ENCODE measurements at places on chromosomes 7 and 10.

DNA sequence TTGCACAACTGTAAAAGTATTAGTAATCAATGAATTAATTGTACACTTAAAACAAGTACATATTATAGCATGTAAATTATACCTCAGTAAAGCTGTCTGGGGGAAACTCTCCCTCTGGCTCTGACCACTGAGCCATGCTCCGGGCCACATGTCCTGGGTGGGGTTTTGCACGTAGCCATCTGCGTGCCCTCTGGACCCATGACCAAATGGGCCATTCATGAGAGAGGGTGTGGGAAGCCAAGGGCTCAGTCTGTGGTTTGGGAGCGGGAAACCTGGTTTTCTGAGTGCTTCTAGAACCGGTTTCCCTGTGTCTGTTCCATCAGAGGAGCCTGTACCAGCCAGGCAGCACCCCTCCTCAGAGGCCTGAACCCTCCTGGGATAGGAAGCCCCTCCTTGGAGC lies 143.2 kb downstream of the SH3PXD2A start:
- DNase-seq = no peak

DNA sequence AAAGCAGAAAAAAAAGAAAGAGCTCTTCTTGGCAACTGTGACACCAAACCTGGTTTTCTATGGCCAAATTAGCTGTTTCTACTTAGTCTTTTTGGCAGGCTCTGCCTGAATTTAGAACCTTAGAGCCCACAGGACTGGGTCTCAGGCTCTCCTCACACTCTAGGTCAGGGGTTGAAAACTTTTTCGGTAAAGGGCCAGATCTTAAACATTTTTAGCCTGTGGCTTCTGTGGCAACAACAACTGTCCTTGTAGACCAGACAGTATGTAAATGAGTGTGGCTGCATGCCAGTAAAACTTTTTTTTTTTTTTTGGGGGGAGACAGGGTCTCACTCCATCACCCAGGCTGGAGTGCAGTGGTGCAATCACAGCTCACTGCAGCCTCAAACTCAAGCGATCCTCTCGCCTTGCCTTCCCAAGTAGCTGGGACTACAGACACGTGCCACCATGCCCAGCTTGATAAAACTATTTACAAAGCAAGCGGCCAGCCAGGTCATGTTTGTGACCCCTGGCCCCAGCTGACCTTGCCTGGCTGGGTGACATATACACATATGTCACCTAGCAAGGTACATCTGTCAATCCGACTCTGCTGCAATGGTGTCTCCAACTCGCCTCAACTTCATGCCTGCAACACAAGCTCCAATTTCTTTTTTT lies 17.4 kb downstream of the KPNA7 start:
- DNase-seq = no peak

- DNase-seq = no peak
Observed at GRCh38 chr10:17406036-17406834, 48.2 kb downstream of the ST8SIA6 start.

DNA sequence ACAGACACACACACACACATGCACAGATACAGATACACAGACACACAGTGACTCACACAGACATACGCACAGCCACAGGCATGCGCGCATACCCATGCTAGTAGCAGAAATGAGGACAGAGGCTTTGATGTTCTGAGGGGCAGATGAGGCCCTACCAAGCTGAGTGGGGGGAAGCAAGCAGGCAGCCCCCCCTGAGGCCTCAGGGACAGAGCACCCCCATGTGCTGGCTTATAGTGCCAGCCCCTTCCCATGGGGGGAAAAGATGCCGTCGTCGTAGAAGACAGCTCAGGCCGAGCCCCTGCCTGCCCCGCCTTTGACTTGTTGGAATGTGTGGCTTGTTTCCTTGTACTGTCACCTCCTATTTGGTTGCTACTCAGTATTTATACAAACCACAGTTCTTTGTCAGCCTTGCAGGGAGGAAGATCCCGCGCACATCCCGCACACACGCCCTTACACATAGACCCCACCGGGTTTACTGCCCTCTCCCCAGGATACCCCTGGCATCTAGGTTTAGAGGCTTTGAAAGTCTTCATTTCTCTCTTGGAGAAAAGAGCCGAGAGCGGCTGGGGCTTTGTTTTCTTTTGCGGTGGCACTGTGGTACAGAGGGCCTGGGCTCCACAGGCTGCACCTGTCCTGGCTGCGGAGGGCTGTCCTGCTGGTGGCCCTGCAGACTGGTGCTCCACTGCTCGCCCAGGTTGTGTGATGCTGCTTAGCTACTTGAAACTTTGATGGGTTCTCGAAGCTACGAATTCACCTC lies 112.5 kb downstream of the DOCK1 start:
- no peak for DNase-seq

DNA sequence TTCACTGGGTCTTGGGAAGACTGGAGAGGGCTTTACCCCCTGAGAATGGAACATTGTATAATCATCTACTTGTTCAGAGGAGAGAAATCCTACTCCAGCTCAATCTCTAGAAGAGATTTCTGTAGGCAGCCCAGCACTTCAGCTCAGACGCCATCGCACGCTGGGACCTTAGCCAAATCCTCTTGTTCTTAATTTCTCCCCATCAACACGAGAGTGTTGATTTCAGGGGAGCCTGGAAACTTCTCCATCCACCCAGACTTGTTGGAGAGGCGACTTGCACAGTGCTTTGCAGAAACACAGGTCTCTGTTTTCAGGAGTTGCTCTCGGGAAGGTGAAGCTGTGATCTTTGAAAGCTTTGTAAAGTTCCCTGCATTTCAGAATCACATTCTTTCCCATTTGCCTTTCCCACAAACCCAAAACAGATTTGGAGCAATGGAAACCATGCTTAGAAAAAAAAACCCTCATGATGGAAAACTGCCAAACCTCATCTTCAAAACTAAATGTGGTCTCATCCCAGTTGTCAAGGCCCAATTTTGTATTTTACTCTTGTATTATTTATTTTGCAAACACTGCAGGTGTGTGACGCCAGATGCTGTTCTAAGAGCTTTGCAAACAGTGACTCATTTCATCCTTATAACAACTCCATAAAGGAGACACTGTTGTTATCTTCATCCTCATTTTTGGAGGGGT lies 60.9 kb downstream of the CALML3 start:
- DNase-seq = peak; percentile 76

DNA sequence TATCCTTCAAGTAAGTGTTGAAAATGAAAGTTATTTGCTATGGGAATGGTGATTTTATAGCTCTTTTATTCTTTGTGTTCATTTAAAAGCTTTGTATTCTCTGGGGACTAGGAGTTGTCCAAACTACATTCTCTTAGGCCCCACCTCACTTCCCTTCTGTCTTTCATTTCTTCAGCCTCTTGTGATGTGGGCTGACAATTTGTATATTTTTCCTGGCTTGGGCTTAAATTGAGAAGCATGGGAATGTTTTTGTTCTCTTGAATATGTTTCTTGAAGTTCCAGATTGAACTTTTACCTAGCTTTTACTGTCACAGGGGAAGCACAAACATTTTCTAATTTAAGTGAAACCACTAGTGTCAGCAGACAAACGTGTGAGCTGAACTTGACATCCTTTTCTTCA lies 27.9 kb downstream of the BBS9 start:
- DNase-seq = no peak

DNA sequence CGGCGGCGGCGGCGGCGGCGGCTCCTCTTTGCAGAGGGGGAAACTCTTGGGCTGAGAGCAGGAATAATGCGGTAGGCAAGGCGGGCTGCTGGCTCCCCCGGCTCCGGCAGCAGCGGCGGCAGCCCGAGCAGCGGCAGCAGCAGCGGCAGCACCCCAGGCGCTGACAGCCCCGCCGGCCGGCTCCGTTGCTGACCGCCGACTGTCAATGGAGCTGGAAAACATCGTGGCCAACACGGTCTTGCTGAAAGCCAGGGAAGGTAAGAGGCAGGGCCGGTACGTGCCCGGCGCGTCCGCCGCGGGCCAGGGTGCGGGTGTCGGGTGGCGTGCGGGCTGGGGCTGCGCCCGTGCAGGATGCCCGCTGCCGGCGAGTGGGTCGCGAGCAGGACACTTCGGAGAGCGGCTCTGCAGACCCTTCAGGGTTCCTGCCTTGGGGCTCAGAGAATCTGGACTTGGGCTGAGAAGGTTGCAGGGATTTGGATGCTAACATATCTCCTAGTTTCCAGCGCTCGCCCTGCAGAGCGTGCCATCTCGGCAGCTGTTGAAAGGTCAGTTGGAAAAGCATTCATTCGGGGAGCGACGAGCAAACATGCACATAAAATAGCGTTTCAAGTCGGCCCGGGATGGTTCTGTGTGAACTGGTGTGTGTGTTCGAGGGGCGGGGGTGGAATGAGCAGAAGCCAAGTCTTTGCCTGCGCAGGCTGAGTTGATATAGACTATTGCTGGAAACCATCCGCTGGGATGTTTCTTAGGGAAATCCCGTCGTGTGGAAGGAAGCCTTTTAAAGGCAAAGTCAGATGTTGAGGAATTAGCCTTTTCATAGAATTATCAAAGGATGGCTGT lies 562 bp downstream of the GRK5 start:
- peak; percentile 51 for DNase-seq

GRCh38 chr7:1586827-1587705 lies 17.2 kb upstream of the PSMG3 start:
- DNase-seq = no peak

DNA sequence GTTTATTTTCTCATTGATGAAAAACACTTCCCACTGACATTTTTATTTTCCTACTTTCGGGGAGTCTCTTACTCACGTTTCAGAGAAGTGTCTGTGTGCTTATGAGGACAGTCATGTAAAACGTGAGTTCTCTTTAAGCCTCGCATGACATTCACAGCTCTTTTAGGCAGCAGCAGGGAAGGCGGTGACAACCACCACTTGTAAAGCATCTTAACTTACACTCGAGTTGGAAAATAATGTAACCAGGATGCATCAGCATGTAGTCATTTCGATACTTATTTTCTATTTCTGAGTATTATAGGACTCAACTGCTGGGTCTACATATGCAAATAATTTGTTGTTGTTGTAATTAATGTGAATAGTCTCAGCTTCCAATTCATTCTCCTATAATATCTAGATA lies 153.6 kb downstream of the SEMA3D start:
- no peak for DNase-seq

DNA sequence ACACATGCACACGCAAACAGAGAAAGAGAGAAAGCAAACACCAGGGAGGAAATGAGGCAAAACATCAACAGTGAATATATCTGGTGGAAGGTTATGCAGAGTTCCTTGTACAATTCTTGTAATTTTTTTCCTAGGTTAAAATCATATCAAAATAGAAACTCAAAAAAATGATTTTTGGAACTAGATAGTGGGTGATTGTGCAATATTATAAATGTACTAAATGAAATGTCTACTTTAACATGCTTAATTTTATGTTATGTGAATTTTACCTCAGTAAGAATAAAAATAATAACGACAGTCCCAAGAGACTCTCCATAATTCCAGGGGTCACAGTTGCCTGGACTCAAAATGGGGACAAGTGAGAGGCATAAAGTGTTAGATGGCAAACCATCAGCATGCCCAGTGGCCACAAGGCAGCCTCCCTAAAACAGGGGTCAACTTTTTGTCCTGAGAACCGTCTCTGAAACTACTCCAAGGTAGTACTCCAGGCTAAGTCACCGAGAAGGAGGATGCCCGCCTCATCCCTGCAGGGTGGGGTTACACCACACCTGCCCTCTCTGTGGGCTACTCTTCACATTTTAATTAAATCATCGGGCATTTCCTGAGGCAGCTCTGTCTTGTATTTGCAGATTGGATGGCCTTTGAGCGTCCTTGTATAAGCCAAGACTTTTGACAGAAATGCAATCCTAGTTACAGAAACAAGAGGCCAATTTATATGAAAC lies 267.7 kb downstream of the ELMO1 start:
- DNase-seq = no peak

GRCh38 chr10:3102720-3103427 lies 35.5 kb downstream of the PFKP start:
- DNase-seq = peak; percentile 52

Data from bronchial epithelial cell (primary cell).